Left ventricle myocardium inferior (tissue), 1 donor: ENCODE measurements at places on chromosomes 6 and 20.
A peak's percentile ranks its signal among the peaks of the same experiment; 100 is the strongest.

GRCh38 chr6:106749609-106750008, 120.2 kb downstream of the QRSL1 start:
- DNase-seq, result no peak

- DNase-seq, result no peak
These were observed 1.9 kb downstream of the SLCO4A1 start for GRCh38 chr20:62644044-62644795.

GRCh38 chr6:43771858-43772680, 2.1 kb downstream of the VEGFA start:
- peak; percentile 78 for DNase-seq

DNA sequence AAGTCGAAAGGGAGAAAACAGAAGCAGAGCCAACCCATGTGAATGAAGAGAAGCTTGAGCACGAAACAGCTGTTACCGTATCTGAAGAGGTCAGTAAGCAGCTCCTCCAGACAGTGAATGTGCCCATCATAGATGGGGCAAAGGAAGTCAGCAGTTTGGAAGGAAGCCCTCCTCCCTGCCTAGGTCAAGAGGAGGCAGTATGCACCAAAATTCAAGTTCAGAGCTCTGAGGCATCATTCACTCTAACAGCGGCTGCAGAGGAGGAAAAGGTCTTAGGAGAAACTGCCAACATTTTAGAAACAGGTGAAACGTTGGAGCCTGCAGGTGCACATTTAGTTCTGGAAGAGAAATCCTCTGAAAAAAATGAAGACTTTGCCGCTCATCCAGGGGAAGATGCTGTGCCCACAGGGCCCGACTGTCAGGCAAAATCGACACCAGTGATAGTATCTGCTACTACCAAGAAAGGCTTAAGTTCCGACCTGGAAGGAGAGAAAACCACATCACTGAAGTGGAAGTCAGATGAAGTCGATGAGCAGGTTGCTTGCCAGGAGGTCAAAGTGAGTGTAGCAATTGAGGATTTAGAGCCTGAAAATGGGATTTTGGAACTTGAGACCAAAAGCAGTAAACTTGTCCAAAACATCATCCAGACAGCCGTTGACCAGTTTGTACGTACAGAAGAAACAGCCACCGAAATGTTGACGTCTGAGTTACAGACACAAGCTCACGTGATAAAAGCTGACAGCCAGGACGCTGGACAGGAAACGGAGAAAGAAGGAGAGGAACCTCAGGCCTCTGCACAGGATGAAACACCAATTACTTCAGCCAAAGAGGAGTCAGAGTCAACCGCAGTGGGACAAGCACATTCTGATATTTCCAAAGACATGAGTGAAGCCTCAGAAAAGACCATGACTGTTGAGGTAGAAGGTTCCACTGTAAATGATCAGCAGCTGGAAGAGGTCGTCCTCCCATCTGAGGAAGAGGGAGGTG, 38.7 kb downstream of the ZBTB2 start:
- no peak for DNase-seq

GRCh38 chr6:90288404-90288803, 8.2 kb downstream of the BACH2 start:
- no peak for DNase-seq

DNA sequence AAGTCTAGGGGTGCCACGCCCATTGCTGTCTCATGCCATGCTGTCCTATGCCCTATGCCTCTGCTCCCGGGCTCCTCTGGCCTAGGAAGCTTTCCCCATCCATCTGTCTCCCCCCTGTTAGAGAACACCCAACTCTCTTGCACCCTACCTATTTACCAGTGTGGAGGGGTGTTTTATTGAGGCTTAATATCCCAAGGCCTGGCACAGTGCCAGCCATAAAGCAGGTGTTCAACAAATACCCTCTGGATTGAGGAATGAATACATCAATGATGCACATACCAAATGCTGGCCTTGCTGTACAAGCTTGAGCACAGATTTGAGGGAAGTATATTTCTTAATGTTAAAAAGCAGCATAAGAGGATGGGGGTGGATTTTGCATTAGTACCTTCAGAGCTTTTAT, 38.3 kb downstream of the METTL24 start:
- no peak for DNase-seq

DNA sequence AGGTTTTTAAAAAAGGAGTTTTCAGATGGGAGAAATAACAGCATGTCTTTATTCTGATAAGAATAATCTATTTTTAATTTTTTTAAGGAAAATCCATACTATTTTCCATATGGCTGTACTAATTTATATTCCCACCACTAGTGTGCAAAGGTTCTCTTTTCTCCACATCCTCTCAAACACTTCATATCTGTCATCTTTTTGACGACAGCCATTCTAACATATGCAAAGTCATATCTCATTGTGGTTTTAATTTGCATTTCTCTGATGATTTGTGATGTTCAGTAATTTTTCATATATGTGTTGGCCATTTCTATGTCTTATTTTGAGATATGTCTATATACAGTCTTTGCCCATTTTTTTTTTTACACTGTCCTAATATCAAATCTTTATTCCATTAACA, 280.6 kb upstream of the RUNX2 start:
- DNase-seq, result no peak

GRCh38 chr6:33166811-33167210, 25.5 kb downstream of the COL11A2 start:
- no peak for DNase-seq

- DNase-seq, result no peak
These were observed 44.3 kb downstream of the ABHD12 start for GRCh38 chr20:25346349-25346748.

DNA sequence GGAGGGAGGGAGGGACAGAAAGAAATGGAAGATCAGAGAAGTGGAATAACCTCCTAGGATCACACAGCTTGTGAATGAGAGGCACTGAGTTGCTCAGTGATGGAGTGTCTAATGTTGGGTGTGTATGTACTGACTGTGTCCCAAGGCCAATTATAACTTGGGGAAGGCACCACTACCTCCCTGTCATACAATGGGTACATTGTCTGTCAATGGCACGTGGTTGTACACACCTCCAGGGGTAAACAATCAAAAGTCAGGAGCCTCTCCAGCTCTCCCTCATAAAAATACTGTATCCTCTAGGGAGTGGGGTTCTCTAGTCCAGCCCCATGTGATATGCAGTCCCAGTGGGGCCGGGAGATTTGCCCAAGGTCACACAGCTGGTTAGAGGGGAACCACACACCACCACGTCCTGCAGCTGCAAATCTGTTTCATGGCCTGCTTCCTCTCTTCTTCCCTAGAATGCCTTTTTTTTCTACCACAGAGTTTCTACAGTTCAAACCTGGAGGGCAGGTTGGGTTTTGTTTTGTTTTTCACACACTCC, 112.5 kb downstream of the SNX5 start:
- DNase-seq, result no peak

DNA sequence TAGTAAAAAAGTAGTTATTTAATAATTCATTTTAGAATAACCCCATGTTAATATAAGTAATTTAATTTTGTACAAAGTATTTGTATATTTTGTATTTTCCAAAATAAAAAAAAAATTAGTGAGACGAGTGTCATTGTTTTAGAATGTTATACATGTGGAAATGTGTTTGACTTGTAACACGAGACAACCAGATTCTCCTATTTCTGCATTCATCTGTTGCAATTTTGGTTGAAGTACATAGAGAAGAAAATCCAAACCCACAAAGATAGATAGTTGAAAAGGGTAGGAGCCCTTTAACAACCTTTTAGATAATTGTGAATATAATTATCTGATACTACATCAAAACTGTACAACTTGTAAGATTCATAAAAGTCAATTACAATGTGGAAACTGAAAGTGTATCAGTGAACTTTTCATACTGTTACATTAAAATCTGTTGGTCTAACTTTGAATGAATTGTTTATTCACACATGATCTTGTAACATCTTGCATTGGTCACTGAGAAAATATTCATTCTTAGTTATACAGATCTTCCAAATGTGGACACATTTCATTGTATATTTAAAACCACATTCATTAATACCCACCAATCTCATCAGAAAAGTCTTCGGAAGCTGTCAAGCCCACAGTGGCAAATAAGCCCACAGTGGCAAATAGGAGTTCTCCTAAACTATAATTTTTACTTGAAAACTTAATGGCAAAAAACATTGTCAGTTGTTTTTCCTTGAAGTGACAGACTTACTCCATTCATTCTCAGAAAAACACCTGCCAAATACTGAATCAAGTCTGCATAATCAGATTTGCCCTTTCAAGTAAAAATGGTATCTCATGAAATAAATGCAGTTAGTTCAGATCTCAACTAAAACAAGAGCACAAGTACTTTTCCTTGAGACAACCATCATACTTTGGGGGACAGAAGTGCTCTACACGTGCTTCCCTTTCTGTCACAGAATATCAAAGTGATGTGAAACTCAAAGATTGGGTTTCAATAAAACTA, 52.8 kb downstream of the FKBP5 start:
- no peak for DNase-seq

- no peak for DNase-seq
These were observed 52.1 kb downstream of the SNX5 start for GRCh38 chr20:17916433-17916891.

GRCh38 chr6:82264824-82265223, 17.3 kb upstream of the IBTK start:
- no peak for DNase-seq

DNA sequence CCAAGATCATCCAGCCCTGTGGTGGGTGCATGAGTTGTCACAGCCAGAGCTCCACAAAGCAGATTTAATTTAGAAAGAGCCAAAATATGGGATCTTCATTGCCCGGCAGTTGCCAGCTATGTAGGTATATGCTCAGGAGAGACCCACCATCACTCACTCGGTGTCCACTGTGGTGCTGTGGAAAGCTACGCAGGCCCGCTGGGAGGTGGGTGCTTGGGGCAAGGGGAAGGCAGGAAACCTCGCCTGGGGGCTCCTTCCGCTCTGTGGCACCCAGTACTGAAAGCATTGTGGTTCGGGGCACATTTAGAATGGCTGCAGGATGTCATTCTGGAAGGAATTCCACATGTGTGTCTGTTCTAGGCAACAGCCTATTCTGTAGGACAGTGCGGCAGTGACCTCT, 259.9 kb downstream of the TAF4 start:
- DNase-seq, result no peak

DNA sequence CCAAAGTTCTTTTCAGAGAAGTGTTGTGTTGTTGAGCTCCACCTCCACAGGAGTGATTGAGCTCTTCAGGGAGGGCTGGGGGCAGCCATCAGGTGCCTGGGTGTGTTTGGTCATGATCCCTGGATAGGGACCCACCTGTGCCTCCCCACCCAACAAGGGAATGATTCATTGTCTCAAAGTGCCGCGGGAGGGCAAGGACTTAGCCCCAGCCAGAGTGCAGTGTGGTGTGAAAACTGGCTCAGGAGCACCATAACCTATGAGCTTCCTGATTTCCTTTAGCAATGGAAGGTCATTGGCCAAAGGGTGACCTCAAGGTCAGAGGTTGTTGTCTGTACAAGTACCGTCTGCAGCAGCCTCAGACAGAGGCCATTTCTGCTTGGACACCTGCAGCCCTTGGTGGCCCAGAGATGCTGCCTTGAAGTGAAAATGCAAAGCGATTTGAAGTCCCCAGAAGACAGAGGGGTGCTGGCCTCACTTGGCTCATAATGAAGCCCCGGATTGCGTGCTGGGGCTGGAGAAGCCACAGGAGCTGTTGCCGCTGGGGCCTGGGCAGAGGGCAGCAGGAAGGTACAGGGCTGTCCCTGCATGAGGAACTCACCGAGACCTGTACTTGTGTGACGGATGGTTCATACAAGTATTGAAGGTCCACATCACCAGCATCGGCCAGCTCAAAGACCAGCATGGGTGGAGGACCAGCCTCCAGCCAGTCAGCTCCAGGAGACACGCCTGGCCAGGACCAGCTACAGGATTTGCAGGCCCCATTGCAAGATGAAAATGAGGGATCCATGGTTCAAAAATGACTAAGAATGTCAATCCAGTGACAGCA, 100.6 kb upstream of the DUSP22 start:
- no peak for DNase-seq

DNA sequence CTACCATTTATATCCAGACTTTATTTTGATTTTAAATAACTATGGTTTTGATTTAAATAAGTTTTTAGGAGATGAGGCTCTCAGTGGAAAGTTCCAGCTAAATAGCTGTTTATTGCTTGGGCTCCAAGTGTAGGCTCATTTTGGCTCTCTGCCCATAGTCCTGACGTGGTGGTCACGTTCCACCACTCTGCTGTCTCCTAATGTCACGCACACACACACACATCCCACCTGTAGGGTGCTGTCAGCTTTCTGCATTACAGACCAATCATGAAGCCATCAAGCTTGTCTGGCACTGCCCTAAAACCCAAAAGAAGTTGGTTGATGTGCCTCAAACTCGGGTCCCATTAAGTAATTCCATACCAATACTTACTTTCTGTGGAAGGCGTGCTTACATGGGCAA, 45.4 kb downstream of the PANK2 start:
- DNase-seq, result no peak

GRCh38 chr20:35615667-35616464, at the start of gene SPAG4:
TSS of gene SPAG4 (plus strand) at chr20:35615829. CDS start at chr20:35616004, 175 bp downstream.
- DNase-seq, result peak; percentile 99

- DNase-seq, result no peak
These were observed 70.2 kb upstream of the ZFP64 start for GRCh38 chr20:52261792-52262191.

DNA sequence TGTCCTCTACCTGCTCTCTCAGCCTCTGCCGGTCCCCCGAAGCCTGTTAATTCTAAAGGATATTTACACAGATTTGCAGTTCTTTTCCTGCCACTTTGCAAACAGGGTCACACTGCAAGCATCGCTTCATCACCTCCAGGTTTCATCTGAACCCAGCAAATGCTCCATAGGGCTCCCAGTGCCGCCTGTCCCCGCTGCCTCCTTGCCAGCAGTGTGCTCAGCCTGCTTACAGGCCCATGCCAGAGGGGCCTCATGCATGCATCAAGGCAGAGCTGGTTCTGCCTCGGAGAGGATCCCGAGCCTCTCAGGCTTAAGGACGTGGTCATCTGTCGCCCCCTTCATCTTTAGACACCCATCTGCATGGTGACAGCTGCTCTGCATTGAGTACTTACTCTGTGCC, 10.5 kb downstream of the SIRPA start:
- no peak for DNase-seq

GRCh38 chr6:160128125-160128683, 6.6 kb downstream of the SLC22A1 start:
- DNase-seq, result no peak

GRCh38 chr6:33847078-33847477, 43.3 kb upstream of the MLN start:
- DNase-seq, result no peak

DNA sequence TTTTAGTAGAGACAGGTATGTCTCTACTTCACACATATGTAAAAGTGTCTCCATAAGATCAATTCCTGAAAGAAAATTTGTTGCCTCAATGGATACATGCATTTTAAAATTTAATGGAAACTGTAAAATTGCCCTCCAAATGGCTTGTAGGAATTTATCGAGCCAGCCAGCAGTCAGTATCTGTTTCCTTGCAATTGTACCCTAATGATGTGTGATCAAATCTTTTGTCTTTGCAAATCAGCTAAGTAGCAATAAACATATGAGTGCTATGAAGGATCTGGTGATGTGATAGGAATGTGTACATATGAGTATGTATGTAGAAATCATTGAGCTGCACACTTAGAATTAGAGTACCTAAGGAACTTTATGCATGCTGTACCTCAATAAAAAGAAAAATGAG, 253.0 kb downstream of the MAFB start:
- no peak for DNase-seq

- DNase-seq, result peak; percentile 87
These were observed 23.6 kb downstream of the LRP11 start for GRCh38 chr6:149840345-149841075.
